CD4-positive, CD25-positive, alpha-beta regulatory T cell (primary cell): ENCODE measurements at places on chromosomes 6 and 20. TPM values are rescaled to one million over a fixed set of nuclear protein-coding genes. Genes with fewer than 3 reads are reported as not detected.

Gene CAP2
- total RNA-seq: not detected

Gene PBOV1
- not detected for total RNA-seq

Gene FOXQ1
- total RNA-seq: not detected

Gene OTOR
- not detected for total RNA-seq

Gene PHACTR3
- total RNA-seq: not detected

Gene TINAG
- total RNA-seq: not detected

Gene EPHA7
- not detected for total RNA-seq

Gene CENPW
- total RNA-seq: 4.5 TPM

Gene TBXT
- not detected for total RNA-seq

Gene GPR6
- total RNA-seq: not detected

Gene ZNF391
- total RNA-seq: 1.0 TPM

Gene PTCRA
- total RNA-seq: 1.1 TPM

Gene FOXC1
- not detected for total RNA-seq

Gene KCNQ5
- total RNA-seq: 0.59 TPM

Gene PTGIS
- total RNA-seq: not detected

Gene ARMC12
- total RNA-seq: 0.57 TPM

Gene MAP3K5
- total RNA-seq: 44.0 TPM

Gene ADGRB3
- total RNA-seq: not detected
